ENCODE measurements at places on chromosomes 3 and 15.

- H3K27me3 ChIP-seq = no peaks in the 10 kb centered on the region
- DNase-seq = no peak
- H3K27ac ChIP-seq = no peak overlapping the region
- no peak overlapping the region for H3K4me3 ChIP-seq
- peaks cover 13% of the 10 kb centered on the region for H3K4me1 ChIP-seq
These were observed 11.2 kb downstream of the RPL32 start for GRCh38 chr3:12829886-12830784.

- H3K27me3 ChIP-seq = no peaks in the 10 kb centered on the region
- H3K4me3 ChIP-seq = no peak overlapping the region
- no peak overlapping the region for H3K27ac ChIP-seq
- DNase-seq = no peak
- no peaks in the 10 kb centered on the region for H3K36me3 ChIP-seq
These were observed 305.6 kb upstream of the LRRFIP2 start for GRCh38 chr3:37479981-37480380.

DNA sequence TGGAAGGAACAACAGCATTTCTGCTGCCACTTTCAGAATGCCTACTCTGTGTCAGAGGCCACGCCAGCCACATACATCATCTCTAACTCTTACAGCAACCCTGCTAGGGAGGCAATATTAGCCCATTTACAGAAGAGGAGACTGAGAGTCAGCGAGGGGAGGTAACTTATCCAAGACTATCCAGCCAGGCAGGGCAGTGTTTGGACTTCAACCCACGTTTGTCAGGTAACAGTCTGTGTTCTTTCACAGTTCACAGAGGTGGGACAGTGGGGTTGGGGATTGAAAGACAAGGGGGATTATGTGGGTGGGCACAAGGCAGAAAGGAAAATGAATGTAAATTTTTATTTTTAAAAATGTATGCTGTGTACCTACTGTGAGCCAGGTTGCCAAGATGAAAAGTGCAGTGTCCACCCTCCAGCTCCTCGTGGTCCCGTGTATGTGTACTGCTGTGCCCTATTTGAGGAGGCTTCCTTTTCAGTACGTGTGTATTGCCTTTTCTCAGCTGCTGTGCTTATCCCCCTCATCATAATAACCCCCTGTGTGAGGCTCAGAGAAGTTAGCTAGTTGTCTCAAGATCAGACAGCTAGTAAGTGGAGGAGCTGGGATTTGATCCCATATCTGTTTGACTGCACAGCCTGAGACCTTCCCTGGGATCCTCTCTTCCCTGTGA, 16.5 kb upstream of the ATP2B2 start:
- no peak overlapping the region for H3K4me3 ChIP-seq
- H3K27me3 ChIP-seq = peaks cover 1% of the 10 kb centered on the region
- H3K27ac ChIP-seq = no peak overlapping the region
- H3K36me3 ChIP-seq = no peaks in the 10 kb centered on the region
- no peak for DNase-seq

GRCh38 chr3:34196914-34197313, 398.5 kb downstream of the PDCD6IP start:
- no peak overlapping the region for H3K27ac ChIP-seq
- no peak for DNase-seq
- no peaks in the 10 kb centered on the region for H3K4me1 ChIP-seq
- no peak overlapping the region for H3K4me3 ChIP-seq
- no peaks in the 10 kb centered on the region for H3K36me3 ChIP-seq

DNA sequence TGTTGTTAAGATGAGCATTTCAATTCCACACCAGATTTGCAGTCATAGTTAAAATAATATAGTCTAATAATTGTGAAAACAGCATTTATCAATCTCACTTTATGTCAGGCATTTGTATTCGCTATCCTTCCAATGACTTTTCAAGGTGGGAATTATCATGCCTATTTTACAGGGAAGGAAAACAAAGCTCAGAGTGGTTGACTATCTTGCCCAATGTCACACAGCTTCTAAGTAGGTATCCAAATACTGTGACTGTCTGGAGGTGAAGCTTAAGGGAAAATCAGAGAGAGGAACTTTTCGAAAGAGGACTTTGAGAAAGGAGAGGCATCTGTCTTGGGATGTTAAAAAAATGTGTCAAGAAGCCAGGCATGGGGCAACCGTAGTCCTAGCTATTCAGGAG, 443.1 kb downstream of the FOXP1 start:
- no peak for DNase-seq
- 0 out of 3 replicates have a peak, but pooled peaks cover 3% of the 10 kb centered on the region for H3K36me3 ChIP-seq
- peaks cover 42% of the 10 kb centered on the region for H3K4me1 ChIP-seq
- no peak overlapping the region for H3K4me3 ChIP-seq
- no peaks in the 10 kb centered on the region for H3K27me3 ChIP-seq
- peak overlapping the region; percentile 76 for H3K27ac ChIP-seq

DNA sequence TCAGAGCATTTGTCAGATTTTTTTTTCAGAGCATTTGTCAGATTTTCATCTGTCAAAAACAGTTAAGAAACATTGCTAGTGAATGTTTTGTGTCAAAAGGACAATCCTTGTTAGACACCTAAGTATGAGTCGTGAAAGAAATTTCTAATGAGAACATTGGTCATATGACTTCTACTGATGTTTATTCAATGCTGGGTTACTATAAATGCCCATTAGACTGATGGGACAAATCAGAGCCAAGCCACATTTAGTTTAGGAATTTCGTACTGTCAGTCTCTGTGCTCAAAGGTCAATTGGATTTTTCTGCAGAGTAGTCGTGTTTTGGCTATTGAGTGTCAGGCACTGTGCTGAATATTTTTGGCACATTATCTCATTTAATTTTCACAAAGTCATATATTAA, 31.6 kb downstream of the TSC22D2 start:
- no peak overlapping the region for H3K4me3 ChIP-seq
- no peak overlapping the region for H3K27ac ChIP-seq
- H3K36me3 ChIP-seq = no peaks in the 10 kb centered on the region
- no peak for DNase-seq

DNA sequence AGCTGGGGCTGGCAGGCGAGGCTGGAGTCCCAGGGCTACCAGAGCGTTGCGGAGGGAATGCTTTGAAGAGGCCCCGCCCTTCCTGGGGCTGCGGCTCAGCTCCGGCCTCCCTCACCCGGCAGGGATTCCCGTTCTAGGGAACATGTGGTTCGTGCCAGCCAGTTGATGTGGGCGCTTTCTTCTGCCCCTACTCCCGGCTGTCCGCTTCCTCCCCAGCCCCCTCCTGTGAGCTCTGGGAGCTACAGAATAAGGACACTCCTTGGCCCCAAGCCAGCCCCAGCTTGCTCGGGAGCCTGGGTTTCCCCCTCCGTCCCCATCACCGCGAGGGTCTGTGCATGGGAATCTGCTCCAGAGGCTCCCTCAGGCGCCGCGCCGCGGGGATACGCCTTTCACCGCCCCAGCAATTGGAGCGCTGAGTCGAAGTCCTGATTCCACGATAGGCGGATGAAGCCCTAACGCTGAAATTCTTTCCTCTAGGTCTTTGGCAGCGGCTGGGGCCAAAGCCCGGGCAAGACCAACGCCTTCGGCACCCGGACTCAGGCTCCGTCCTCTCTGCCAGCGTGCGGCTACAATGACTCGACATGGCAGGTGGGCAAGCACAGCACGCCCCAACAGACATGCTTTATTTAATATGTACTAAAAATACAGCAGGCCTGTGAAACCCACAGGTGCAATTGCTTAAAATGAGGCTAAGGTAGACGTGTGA, 69.5 kb downstream of the KLF15 start:
- no peak overlapping the region for H3K27ac ChIP-seq
- no peak overlapping the region for H3K4me3 ChIP-seq
- H3K36me3 ChIP-seq = no peaks in the 10 kb centered on the region
- peaks cover 11% of the 10 kb centered on the region for H3K4me1 ChIP-seq
- DNase-seq = peak; percentile 41

DNA sequence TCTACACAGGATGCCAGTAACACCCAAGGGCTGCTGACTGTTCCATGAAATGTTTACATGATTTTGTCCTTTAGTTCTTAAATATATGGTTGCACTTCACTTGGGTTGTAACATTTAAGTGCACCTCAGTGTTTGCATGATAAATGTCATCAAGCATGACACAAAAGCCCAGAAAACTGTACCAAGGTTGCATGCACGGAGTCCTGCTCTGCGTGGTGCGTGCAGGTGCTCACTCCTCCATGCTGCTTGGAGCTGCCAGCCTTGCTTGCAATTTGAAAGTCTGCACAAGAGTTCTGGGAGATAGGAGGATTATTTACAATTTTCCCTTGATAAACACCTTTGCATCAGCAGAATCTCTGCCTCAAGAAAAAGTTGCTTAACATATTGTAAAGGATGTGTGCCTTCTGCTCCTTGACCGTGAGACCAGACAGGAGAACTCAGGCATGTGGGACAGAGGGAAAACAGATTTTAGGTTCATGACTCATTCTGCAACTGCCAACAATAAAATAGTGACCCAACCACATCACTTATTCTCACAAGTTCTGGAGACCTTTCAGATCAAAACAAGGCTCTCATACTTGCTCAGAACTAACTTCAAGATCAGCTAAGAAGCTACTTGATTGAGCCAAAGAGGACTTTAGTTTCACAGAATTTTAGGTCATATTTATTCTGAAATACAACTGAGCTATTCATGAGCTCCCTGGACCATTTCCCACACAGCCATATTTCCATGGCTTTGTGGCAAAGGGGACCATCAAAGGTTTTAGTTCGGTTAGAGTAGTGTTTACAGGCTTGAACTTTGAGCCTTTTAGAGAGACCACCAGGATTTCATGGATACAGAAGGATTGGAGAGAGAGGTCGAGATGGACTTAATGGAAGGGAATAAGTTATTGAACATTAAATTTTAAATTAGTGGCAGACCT, 128.4 kb upstream of the ZBED2 start:
- no peak for DNase-seq
- H3K4me1 ChIP-seq = peaks cover 22% of the 10 kb centered on the region
- H3K4me3 ChIP-seq = no peak overlapping the region
- no peaks in the 10 kb centered on the region for H3K36me3 ChIP-seq
- H3K27me3 ChIP-seq = no peaks in the 10 kb centered on the region
- H3K27ac ChIP-seq = no peak overlapping the region

- no peak for DNase-seq
- no peak overlapping the region for H3K27ac ChIP-seq
- H3K4me1 ChIP-seq = no peaks in the 10 kb centered on the region
- H3K27me3 ChIP-seq = no peaks in the 10 kb centered on the region
- no peak overlapping the region for H3K4me3 ChIP-seq
These were observed 829.3 kb upstream of the CFAP20DC start for GRCh38 chr3:59879031-59879581.

GRCh38 chr3:101009386-101009785, 16.2 kb upstream of the ABI3BP start:
- no peaks in the 10 kb centered on the region for H3K4me1 ChIP-seq
- H3K27ac ChIP-seq = no peak overlapping the region
- DNase-seq = no peak
- no peaks in the 10 kb centered on the region for H3K36me3 ChIP-seq
- no peaks in the 10 kb centered on the region for H3K27me3 ChIP-seq

DNA sequence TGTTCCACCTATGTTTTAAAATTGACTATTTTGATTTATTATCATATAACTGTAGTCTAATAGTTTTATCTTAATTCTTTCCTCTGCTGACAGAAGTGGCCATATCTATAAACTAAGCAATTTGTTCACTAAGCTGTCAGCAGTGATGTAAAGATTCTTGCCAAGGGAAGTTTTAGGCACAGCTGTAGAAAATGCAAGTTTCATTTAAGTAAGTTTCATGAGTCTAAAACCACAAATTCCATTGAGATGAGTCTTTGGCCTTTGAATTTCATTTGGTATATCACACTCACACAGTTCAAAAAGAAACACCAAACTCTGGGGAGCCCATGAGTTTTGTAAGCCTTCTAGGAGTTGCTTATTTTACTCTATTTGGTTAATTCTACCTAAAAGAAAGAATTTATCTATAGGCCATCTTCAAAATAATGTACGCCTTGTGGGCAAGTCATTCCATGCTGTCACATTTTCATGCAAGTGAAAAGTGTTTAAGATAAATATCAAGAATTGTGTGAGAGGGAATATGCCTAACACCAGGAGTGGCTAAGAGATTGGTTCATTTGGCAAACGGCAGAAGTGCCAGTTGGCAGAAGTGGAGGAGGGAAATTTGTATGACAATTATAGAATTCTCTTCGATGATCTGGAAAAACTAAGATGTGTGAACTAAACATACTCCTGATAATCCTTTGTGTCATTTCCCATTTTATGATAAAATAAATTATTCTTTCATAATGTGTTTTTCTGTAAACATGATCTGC, 292.9 kb downstream of the ZIC4 start:
- H3K4me3 ChIP-seq = no peak overlapping the region
- no peak overlapping the region for H3K27ac ChIP-seq
- no peaks in the 10 kb centered on the region for H3K27me3 ChIP-seq
- H3K4me1 ChIP-seq = no peaks in the 10 kb centered on the region

GRCh38 chr15:29792426-29793159, 29.7 kb downstream of the TJP1 start:
- H3K4me3 ChIP-seq = no peak overlapping the region
- H3K27me3 ChIP-seq = no peaks in the 10 kb centered on the region
- H3K27ac ChIP-seq = no peak overlapping the region
- H3K4me1 ChIP-seq = no peaks in the 10 kb centered on the region
- peaks cover 2% of the 10 kb centered on the region for H3K36me3 ChIP-seq

GRCh38 chr3:142445816-142446254, 2.0 kb downstream of the XRN1 start:
- H3K27me3 ChIP-seq = no peaks in the 10 kb centered on the region
- H3K4me1 ChIP-seq = peaks cover 35% of the 10 kb centered on the region
- DNase-seq = peak; percentile 12
- peaks cover 4% of the 10 kb centered on the region for H3K36me3 ChIP-seq

- no peaks in the 10 kb centered on the region for H3K4me1 ChIP-seq
- no peak overlapping the region for H3K27ac ChIP-seq
- no peaks in the 10 kb centered on the region for H3K27me3 ChIP-seq
These were observed 39.8 kb downstream of the CEMIP start for GRCh38 chr15:80819001-80819400.

DNA sequence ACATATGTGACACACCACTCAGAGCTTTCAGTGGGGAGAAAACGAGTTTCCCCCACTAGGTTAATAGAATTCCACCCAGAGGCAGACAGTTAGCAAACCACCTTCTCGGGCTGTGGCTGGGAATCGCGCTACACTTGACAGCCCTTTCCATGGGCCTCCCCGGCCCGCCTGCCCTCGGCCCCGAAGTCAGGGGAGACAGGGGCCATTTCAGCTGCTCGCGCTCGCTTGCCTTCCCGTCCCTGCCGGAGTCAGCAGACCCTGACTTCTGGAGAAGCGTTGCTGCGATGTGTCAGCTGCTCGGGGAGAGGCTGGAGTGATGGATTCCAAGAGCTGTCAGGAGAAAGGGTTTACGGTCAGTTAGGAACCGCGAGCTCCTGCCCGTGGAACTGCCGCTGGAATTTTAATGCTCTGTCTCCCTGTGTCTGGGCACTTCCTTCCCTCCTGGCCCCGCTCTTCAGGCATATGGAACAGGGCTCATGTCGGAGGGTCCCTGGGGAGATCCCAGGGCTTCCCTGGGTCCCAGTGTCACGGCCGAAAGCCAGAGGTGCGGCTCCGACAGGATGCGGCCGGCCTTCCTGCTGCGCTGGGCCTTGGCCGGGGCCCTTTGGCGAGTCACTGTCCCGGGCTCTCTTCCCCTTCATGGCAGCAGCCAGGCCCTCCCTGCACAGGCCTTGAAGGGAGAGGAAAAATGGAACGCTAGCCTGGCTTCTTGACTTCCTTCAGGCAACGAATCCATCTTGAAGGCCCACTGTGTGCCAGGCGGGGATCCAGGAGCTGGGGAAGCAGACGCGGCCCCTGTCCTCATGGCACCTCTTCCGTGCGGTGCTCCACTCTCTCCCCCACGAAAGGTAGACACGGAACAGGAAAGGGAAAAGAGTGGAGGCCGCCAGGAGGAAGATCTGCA, 38.4 kb upstream of the VPS8 start:
- no peaks in the 10 kb centered on the region for H3K4me1 ChIP-seq
- peaks cover 50% of the 10 kb centered on the region for H3K27me3 ChIP-seq
- H3K36me3 ChIP-seq = no peaks in the 10 kb centered on the region
- H3K4me3 ChIP-seq = no peak overlapping the region

- DNase-seq = no peak
- H3K4me1 ChIP-seq = peaks cover 25% of the 10 kb centered on the region
- H3K27me3 ChIP-seq = no peaks in the 10 kb centered on the region
These were observed 84.7 kb downstream of the MRPL46 start for GRCh38 chr15:88382482-88382983.

Data from HepG2 (cell line).